ENCODE measurements at places on chromosomes 3 and 15.

- DNase-seq: no peak
Measured at GRCh38 chr3:110670407-110670806, 401.2 kb upstream of the NECTIN3 start.

DNA sequence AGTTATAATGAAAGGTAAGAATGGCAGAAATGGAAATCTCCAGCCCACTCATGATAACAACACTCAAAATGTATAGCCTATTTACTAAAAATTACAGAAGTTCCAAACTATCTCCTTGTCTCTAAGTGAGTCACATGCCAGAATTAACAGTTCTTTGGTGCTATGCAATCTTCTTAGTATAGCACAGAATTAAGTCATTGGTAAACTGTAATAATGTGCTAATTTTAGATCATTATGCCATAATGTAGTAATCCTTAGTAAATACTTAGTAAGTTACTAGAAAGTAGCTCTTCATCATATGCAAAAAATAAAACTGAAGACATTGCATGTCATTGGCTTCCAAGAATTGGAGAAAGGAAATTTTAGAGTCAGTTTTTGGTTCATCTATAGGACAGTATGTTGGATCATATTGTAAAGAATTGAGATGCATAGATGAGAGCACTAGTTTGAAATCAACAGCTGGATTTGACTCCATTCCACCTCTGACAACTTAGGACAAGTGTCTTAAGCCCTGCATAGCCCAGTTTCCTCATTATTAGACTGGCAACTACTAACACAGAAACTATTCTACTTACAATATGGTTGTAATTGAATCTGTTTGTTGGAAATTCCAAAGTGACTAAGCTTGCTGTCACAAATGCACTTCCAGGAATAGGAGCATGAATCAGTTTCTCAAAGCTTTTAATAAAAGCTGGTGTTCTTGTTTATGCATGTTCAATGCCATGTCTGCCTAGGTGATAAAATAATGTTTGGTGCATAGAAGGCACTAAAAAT lies 40.1 kb upstream of the CD47 start:
- peak; percentile 77 for DNase-seq

DNA sequence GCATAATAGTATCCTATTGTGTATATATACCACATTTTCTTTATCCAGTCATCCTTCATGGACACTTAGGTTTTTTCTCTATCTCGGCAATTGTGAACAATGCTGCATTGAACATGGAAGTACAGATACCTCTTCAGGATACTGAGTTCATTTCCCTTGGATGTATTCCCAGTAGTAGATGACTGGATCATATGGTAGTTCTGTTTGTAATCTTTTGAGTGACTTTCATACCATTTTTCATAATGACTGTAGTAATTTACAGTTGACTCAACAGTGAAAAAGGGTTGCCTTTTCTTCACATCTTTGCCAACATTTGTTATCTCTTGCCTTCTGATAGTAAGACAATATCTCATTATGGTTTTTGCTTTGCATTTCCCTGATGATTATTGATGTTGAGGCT lies 21.8 kb downstream of the MYH15 start:
- no peak for DNase-seq

GRCh38 chr3:186151077-186151971 lies 42.4 kb upstream of the ETV5 start:
- no peak for DNase-seq

DNA sequence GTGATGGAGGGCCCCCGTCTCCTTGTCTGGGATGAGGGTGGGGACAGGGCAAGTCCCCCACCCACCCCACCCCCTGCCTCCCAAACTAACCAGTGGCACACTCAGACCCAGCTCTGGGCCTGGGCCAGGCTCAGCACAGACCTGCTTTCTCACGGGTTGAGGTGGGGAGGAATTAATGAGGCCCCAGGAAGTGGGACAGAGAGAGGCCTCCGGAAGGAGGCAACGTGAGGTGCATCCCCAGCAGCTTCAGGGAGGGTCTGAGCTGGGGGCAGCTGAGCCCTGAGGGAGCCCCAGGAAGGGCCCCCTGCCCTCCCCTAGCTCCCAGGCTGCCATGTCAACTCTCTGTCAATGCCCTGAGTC lies 15.0 kb upstream of the GNAI2 start:
- DNase-seq: no peak

DNA sequence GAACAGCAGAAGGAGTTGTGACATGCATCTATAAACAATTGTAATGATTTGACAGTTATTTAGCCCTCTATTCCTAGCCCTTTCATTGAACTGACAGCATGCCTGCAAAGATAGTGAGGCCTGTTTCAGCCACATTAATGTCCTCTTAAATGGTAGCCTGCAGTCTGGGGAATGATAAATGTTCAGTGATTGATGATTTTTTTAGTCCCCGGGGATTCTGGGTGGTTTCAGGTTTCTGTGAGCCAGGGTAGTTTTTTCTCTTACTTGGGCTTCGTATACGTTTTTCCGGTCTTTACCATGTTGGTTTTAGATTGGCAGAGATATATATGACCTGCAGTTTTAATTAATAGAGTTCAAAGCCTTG lies 172.0 kb downstream of the TCF12 start:
- no peak for DNase-seq

- no peak for DNase-seq
Measured at GRCh38 chr15:48423342-48423741, 92.1 kb downstream of the DUT start.

DNA sequence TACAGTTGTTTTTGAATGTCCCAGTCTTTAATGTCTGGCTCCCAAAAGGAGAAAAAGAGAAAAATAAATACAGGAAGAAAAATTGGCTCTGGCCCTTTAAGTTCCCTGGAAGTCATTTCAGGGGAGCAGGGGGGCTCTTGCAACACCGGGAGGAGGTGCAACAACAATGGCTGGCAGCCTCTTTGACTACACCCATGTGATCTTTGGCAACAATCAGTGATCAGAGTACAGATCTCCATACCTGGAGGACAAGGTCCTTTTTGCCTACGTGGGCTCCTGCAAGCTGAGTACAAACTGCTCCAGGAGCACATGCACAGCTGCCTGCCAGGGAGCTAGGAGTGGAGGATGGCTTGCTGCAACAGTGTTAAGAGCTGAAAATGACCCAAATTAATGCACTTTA lies 63.9 kb downstream of the GLCE start:
- DNase-seq: no peak

DNA sequence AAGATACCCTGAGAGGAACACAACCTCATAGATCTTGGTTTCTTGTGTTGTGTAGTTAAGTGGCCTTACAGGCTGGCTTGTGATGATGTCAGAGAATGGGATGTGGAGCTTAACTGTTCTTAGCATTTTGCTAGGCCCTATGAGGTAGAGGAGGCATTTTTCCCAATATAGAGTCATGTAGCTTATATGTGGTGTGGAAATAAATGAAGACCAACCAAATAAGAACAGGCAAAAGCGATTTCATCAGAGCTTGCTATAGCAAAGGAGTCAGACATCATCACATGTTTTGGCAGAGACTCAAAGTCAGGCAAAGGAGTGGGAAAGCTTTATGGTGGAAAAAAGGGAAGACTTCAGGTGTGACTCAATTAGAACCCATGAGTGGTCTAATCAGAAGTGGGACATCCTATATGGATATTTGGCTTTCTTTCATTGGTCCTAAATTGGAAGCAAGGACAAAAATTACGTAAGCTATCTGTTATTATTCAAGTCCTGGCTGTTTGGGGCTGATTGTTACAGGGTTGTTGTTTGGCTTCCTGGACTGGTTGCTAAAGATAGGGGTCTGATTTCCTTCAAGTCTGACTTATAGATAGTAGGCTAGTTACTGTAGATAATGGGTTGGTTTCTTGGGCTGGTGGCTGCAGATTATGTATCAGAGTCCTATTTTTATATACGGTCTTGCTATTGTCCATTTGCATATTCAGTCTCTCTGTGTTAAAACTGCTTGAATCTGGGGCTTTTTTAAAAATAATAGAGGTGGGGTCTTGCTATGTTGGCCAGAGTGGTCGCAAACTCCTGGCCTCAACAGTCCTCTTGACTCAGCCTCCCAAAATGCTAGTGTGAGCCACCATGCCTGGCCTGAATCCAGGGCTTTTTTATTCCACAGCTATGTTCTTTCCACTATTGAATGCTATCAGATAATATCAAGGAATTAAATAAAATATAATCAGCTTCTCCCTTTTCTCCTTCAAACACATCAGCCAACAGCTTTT lies 30.3 kb upstream of the SETD2 start:
- no peak for DNase-seq

DNA sequence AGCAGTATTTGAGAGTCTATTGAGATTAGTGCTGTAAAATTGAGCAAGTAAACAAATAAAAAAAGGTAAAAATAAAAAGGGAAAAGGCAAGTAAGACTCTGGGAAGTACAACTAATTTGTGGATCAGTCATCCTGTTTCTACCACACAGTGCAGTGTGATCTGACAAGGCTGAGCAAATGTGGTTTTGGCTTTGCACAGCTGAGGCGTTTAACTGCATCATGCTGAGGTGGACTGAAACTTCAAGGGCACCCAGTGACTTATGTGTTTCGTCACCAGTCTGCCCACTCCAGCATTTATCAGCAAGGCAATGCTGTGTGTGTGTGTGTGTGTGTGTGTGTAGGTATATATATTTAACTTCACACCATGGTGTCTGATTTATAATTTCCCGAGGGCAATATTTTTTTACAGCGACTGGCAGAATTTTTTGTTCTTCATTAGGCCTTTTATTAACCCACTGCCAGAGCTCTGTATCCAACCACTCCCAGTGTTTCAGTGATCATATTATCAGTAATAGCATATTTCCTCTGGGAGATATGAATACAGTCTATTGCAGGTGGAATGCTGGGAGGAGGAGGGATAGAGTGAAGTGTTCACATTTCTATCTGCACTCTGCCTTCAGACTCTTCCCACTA lies 131.5 kb upstream of the SATB1 start:
- peak; percentile 43 for DNase-seq

DNA sequence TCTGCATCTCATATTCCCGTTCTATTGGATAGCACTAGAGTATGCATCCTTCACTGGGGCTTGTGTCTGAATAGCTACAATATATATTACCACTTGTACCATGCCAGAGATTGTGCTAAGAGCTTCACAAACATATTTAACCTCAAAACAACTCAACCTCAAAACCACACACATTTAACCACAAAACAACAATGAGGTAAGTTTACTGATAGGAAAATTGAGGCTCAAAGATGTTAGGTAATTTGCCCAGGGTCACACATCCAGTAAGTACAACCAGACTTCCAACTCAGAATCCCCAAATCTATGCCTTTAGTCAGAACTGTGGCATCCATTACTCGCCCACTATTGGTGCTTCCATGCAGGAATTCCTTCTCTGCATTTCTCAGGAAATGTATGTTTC lies 220.0 kb downstream of the FAM43A start:
- DNase-seq: peak; percentile 72

DNA sequence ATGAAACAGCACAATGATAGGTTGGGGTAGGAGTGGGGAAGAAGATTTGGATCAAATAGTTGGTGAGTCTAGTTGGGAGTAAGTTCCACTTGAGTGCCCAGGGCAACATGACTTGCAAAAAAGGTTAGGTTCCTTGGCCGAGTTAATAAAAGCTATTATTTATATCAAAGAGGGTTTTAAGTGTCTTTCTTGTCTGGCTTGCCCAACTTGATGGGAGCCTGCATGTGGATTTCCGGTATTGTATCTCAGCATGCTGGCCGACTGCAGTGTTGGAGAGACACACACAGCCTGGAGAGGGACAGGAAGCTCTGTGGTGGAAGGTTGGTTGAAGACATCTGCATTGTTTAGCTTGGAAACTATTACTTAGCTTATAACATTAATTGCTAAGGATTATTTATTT lies 449.5 kb upstream of the TBL1XR1 start:
- no peak for DNase-seq

DNA sequence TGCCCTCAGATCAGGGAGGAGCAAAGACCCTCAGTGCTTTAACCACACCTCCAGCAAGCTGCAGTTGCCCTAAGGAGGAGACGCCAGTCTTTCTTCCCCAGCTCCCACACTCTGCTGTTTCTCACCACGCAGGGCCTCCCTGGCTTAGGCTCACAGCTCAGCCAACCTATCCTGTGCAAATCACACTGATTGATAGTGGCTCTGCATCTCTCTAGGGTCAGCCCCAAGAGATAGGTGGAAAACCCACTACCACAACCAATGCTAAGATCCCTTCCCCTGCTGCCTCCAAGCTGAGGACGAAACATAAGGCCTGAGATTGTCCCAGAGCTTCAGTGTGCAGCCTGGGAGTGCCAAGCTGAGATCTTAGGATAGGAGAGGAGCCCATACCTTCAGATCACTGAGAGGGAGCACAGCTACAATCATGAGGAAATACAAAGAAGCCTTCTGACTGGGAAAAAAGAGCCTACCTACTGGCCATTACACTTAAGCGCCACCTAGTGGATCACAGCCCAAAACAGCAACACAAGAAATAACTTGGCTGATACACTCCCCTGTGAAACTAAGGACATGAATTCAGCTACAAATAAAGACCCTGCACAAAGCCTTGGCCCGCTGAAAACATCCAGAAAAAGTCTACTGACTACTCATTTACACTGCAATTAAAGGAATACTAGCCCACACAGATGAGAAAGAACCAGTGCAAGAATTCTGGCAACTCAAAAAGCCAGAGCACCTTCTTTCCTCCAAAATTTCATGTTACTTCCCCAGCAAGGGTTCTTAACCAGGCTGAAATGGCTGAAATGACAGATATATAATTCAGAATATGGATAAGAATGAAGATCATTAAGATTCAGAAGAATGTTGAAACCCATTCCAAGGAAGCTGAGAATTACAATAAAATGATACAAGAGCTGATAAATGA lies 271.5 kb upstream of the DCBLD2 start:
- peak; percentile 88 for DNase-seq

Data from astrocyte of the hippocampus (primary cell).